ENCODE measurements at places on chromosomes 6 and 20.

DNA sequence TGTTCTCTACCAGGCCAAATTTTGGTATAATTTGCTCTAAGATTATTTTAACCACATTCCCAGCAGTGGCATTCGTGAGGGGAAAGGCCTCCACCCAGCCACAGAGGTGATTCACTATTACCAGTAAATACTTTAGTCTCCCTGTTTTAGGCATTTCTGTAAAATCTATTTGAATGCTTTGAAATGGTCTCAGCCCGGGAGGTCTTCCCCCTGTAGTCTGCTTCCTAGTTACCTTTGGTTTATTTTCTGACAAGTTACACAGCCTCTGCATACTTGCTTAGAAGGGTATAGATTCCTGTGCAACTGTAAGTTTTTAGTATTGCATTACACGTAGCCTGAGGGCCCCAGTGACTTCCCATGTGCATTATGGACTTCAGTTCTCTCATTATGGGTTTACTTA, 248.7 kb downstream of the C6orf118 start:
- no peak for DNase-seq

DNA sequence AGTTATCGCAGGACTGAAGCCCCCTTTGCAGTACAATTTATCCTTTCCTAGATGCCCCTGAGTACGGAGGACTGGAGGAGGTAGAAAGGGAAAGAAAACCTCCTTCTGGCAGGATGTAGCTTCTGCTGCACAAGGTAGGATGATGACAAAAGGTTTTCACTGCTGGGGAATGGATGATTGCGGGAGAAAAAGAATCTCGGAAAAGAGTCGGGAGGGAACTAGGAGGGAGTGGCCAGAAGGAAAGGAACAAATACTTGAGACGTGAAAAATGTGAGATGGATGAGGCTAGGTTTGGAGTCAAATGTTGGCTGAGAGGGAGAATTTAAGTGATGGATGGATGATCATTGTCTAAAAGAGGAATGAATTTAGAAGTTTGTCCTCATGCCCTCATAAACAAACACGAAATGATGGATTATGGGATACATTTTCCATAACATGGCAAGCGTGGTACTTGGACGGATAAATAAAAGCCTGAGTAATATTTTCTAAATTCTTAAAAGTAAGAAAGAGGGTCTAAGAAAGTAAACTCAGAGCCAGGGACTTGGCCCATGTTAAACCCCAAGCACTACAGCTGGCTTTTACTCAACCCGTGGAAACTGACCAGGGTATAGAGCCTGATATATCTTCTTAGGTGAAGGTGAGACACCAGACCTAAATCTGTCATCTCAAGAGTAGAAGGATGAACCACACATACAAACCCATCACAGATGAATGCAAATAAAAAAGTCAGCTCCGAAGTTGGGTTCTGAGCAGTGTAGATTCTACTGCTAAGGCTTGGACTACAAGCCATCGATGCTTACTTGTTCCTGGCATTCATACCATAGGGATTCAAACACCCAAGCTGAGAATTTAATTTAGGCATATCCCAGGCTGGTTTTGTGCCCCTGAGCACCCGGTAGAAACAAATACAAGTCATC, 72.4 kb downstream of the HFE start:
- no peak for DNase-seq

DNA sequence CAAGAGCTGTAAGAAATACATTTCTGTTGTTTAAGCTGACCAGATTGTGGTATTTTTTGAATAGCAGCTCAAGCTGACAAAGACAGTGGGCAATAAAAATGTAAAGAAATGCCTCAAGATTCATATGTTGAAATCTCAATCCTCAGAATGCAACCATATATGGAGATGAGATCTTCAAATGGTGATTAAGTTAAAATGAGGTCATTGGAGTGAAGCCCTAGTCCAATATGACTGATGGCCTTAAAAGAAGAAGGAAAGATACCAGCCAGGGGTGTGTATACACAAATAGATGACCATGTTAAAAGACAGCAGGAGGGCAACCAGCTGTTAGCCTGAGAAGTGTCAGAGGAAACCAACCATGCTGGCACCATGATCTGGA, 7.1 kb upstream of the DDO start:
- DNase-seq: no peak

GRCh38 chr20:32195581-32195980, 12.0 kb downstream of the PLAGL2 start:
- DNase-seq: no peak

DNA sequence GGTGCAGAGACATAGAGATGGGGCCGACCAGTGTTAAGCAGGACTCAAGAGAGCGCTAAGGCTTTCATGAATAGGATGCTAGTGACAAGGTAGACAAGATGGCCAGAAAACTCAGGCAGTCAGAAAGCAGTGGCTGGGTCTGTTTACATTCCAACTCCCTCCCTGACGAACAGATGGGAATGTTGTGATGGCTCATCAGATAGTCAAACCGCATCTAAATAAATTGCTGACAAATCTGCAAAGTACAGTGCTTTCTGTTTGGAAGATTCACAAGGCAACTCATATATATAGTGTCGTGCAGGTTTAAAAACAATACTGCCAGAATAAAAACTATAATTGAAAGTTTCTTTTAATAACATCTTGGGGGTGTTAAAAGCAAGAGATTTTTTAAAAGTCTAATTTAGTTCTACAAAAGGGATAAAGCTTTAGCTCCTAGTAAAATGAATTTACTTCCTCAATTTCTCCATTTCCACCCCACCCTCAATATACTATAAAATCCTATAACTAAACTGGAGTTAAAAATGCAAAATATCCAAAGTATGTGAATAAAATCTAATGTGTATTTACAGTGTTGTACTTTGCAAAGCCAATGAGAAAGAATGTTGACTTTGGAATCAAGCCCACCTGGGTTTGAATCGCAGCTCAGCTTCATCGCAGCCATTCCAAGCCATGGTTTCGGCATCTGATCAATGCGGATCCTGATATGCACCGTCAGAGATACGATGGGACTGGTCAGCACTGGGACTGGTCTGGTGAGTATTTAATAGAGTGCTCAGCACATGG, 247.3 kb upstream of the PDE10A start:
- no peak for DNase-seq

GRCh38 chr6:36196113-36196879, at the start of gene BRPF3:
Gene BRPF3 (plus strand): TSS chr6:36196744. CDS start chr6:36200323, 3,579 bp downstream.
- DNase-seq: peak; percentile 53

- no peak for DNase-seq
These were observed 641.1 kb downstream of the DHX35 start for GRCh38 chr20:39603219-39603618.

GRCh38 chr6:34247481-34248197, 1.2 kb downstream of the SMIM29 start:
- no peak for DNase-seq

GRCh38 chr20:18243802-18244201, 44.5 kb upstream of the ZNF133 start:
- DNase-seq: no peak

- DNase-seq: no peak
These were observed 1012.7 kb downstream of the EYS start for GRCh38 chr6:64694356-64694755.

DNA sequence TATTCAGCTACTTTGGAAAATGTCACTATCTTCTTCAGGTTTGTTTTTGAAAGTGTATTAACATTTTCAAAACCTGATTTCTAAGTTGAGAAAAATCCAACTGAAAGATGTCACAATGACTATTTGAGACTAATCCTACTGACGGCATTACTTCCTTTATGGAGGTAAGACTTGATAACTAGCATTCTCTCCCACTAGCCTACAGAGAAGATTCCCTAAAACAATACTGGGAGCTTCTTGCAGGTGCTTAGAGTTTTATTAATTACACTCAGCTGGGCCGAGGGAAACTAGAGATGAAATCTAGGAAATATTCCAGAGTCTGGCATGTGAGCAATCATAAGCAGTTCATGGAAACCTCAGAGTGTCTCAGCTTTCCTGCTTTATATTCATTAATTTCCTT, 114.0 kb downstream of the LCA5 start:
- no peak for DNase-seq

- no peak for DNase-seq
These were observed 41.7 kb upstream of the PRELID3B start for GRCh38 chr20:59084041-59084850.

GRCh38 chr6:161949531-161949930, 675.7 kb upstream of the AGPAT4 start:
- DNase-seq: no peak

- DNase-seq: no peak
These were observed 4.8 kb downstream of the ASXL1 start for GRCh38 chr20:32362901-32363364.

DNA sequence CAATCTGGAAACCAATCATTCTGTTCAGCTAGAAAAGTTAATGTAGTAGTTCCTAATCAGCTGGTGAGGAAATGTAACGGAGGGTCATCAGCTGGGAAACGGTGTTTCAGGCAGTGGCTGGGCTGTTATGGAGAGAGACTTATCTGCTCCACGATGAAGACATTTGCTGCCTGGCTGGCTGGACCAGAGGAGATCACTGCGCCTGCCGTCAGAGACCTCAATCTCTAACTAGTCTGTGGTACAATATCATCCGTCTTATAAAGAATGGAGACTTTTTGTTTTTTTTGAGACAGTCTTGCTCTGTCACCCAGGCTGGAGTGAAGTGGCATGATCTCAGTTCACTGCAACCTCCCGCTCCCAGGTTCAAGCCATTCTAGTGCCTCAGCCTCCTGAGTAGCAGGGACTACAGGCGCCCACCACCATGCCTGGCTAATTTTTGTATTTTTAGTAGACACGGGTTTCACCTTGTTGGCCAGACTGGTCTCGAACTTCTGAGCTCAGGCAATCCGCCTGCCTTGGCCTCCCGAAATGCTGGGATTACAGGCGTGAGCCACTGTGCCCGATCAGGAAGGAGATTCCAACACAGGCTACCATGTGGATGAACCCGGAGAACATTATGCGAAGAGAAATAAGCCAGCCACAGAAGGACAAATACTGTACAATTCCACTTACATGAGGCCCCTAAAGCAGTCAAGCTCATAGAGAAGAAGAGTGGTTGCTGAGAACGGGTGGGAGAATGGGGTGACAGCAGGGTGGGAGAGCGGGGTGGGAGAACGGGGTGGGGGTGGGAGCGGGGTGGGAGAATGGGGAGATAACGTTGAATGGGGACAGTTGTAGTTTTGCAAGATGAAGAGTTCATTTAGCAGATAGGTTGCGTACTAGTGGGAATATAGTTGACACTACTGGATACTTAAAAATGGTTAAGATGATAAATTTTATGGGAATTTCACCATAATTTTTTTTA, 115.1 kb downstream of the SULF2 start:
- no peak for DNase-seq

- no peak for DNase-seq
These were observed 218.9 kb downstream of the EYA4 start for GRCh38 chr6:133460101-133460500.

GRCh38 chr6:43990627-43991619, 136.3 kb downstream of the MRPL14 start:
- no peak for DNase-seq

DNA sequence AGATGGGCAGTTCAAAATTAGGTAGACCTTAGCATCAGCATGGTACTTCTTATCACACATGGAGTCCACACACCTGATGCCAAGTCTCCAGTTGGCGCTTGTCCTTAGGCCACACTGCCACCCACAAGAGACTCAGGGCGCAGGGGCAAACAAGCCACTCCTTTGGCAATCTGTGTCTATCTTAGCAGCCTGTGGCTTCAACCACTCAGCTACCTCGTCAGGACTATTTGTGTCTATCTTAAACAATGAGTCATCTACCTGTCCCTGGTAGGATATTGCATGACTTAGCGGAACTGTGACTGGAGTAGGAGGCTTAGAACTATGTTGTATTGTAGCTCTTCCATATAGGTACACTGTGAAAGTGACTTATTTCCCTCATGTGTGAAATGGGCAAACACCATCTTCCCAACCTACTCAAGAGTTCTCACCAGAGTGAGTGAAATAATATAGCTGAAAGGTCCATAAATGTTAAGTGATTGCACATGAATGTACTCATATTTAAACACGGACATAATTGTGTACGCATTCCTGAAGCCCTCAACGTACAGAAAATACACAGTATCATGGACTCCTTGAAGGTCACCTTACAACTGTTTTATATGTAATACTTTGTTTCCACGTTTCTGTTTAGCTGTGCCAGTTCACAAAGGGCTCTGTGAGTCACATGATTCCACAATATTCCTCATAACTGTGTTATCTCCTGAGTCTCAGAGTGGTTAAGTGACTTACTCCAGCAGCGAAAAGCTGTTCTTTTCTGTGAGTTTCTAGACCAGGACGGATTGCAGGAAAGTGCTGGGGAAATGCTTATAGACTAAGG, 1.6 kb downstream of the TRIM27 start:
- no peak for DNase-seq

- DNase-seq: no peak
These were observed 124.4 kb upstream of the NUP153 start for GRCh38 chr6:17831135-17831534.

GRCh38 chr6:403659-404655, 12.4 kb downstream of the IRF4 start:
- DNase-seq: no peak

GRCh38 chr6:11714116-11714797, 64.3 kb downstream of the ADTRP start:
- no peak for DNase-seq

- no peak for DNase-seq
These were observed 25.7 kb upstream of the DEFB125 start for GRCh38 chr20:61757-62156.

GRCh38 chr20:58268936-58269619, 40.4 kb upstream of the RAB22A start:
- DNase-seq: no peak

GRCh38 chr6:161413355-161413771, 139.5 kb upstream of the AGPAT4 start:
- no peak for DNase-seq

- DNase-seq: no peak
These were observed 9.3 kb upstream of the NQO2 start for GRCh38 chr6:2990248-2990931.

GRCh38 chr6:167394339-167394738, 69.5 kb downstream of the TTLL2 start:
- no peak for DNase-seq

DNA sequence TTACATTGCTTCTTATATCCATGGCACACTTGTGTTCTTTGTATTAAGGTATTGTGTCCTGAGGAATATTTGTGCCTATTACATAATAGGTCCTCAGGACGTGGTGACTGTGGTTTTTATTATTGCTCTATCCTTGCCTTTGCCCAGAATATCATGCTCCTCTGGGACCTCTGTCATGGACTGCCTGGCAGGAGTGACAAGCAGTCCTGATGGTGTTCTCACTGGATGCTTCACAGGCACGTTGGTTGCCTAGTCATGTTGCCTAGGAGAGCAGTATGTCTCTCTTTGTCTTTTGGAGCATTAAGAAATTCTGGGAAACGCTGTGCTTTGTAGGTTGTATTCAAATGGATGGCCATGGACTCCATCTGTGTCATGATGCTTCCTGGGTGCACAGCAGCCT, 24.7 kb upstream of the MROH8 start:
- DNase-seq: no peak

- no peak for DNase-seq
These were observed 677.8 kb upstream of the POU3F2 start for GRCh38 chr6:98156580-98156979.

Measured in stimulated activated CD4-positive, alpha-beta T cell treated with anti-CD3 and anti-CD28 coated beads, Interleukin-1b, Interleukin-23, amount 100 ng/mL, for 4 hours (primary cell).